ENCODE measurements at places on chromosomes 3 and 15.

- peak; percentile 56 for DNase-seq
These were observed 289 bp downstream of the PCSK6 start for GRCh38 chr15:101489237-101489598.

DNA sequence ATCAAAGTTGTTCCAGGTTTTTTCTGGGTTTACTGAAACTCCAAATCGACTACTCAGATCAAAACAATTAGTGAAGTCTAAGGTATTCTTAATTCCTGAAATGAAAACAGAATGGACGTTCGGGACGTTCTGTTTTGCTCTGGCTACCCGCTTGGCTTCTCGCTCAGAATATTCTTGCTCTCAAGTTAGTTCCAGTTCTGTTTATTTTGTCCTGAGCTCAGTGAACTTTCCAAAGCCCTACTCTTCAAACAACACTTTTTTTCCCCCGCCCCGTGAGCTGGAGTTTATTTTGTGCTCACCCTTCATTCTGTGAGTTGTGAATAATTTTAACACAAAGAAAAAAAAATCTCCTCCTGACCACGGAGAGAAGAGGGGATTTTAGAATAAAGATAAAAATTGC, 72.6 kb downstream of the SAMMSON start:
- DNase-seq, result no peak

DNA sequence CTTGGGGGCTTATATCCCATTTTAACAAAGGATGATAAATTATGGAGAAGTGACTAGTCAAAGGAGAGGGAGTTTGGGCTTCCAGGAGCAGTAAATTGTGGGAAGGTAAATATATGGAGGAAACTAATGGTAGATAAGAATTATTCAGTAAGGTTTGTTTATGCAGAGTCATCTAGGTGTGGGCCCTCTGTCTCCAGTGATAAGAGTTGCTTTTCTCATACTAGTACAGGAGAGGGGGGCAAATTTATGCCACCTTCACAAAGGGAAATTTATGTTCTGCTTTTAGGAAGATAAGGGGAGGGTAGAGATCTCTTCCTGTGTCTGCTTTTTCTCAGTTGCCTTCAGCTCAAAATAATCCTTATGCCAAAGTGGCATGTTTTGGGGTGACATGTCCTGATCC, 383.7 kb upstream of the PPP2R3A start:
- DNase-seq, result peak; percentile 62

GRCh38 chr15:79463043-79463780, 31.1 kb downstream of the MINAR1 start:
- no peak for DNase-seq

- no peak for DNase-seq
These were observed 121.9 kb upstream of the PDZRN3 start for GRCh38 chr3:73746623-73747022.

DNA sequence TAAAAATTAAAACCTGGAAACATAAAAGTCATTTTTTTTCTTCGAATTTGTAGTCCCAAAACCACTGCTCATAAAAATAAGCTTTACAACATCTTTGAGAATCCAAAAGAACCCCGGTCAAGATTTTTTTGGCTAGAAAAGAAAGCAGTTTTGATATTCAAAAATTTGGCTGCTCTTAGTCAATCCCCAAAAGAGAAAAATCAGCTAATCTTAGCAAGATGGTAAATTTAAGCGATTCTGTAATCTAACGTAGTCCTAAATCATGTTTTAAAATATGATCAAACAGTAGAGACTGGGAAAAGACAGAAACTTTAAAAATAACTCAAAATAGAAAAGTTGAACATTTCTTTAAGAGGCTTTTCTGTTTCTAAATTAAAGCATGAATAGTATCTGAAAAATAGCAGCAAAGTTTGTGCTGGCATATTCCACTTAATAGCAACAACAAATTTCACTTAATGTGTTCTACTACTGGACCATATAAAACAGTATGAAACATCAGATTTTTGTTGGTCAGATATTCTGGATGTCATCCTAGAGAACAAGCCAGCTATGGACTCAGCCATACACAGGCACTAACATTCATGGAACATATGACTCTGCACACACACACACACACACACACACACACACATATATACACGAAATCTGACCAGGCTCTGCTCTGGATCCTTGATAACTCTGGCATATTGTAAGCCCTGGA, 19.1 kb upstream of the NR2F2 start:
- DNase-seq, result no peak

- peak; percentile 27 for DNase-seq
These were observed 3.6 kb downstream of the HGD start for GRCh38 chr3:120678331-120678947.

- DNase-seq, result no peak
These were observed 100.7 kb upstream of the PTPRG start for GRCh38 chr3:61460636-61461035.

- DNase-seq, result no peak
These were observed 67.5 kb upstream of the LCTL start for GRCh38 chr15:66633041-66633937.

DNA sequence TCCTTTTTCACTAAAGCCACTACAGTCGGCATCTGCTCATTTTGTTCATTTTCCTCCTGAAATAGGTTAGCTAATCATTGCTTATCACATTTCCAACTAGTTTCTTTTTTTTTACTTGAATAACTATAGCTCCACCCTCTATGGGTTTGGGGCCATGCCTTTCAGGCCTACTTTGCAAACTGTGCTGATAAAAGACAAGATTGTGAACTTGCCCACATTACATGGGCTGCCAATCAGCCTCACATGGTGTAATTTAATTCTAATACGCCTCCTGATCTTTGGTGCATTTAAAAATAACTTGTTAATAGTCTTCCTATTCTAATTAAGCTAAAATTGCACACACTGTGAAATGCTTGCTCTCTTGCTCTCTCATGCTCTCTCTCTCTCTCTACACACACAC, 90.5 kb downstream of the TGFBR2 start:
- peak; percentile 81 for DNase-seq

DNA sequence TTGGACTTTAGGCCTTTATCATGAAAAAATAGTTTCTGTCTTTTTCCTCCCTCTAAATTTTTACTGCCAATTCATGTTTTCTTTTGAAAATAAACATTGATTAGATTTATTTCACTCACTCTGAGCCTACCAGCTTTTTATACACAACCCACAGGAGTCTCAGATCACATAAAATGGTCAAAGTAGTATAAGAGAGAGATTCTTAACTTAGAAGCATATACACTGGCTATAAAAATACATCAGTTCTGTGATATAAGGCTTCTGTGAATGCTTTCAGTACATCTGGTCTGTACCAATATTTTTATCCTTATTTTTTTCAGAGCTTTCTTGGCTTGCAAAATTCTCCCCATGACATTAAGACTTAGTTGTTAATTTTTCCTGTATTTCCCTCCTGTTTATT, 117.0 kb upstream of the PTX3 start:
- no peak for DNase-seq

GRCh38 chr3:134144694-134145093, 106.0 kb downstream of the RYK start:
- DNase-seq, result no peak

GRCh38 chr3:8574040-8574669, 70.4 kb downstream of the SSUH2 start:
- no peak for DNase-seq

GRCh38 chr15:74425630-74426029, 8.1 kb downstream of the SEMA7A start:
- DNase-seq, result peak; percentile 41
